Stimulated activated CD8-positive, alpha-beta memory T cell treated with anti-CD3 and anti-CD28 coated beads, Interleukin-4, amount 100 ng/mL, for 1 hour (primary cell): ENCODE measurements at places on chromosomes 2 and 18.

GRCh38 chr2:176813621-176814049 lies 399.0 kb upstream of the HNRNPA3 start:
- DNase-seq, result no peak

GRCh38 chr2:108423502-108424251 lies 25.3 kb upstream of the GCC2 start:
- no peak for DNase-seq

GRCh38 chr18:11885278-11885947 lies 22.7 kb downstream of the MPPE1 start:
- DNase-seq, result no peak

GRCh38 chr2:197993830-197994229 lies 189.4 kb downstream of the PLCL1 start:
- DNase-seq, result no peak

DNA sequence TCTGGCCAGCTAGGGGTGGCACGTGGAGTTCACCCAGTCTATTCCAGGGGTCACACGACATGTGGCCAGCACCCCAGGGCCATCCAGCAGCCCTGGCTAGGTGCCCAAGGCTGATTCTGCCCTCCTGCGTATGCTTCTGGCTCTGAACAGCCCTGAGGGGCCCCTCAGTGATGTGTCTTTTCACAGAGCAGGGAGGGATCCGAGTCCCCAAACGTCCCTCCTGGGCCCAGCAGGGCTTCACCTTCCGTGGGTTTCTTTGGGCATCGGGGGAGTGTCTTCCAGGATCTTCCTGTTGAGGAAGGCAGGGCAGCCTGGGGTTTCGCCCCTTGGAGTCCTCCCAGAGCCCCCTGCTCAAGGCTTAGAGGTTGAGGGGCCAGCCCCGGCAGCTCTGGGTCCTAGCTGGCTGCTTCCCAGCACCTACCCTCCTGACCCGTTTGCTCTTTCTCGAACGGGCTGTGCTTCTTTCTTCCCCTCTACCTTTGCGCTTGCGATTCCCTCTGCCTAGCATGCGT lies 165.9 kb downstream of the DYSF start:
- no peak for DNase-seq

GRCh38 chr2:65129286-65129825 lies 550 bp downstream of the RAB1A start:
- DNase-seq, result peak; percentile 5

DNA sequence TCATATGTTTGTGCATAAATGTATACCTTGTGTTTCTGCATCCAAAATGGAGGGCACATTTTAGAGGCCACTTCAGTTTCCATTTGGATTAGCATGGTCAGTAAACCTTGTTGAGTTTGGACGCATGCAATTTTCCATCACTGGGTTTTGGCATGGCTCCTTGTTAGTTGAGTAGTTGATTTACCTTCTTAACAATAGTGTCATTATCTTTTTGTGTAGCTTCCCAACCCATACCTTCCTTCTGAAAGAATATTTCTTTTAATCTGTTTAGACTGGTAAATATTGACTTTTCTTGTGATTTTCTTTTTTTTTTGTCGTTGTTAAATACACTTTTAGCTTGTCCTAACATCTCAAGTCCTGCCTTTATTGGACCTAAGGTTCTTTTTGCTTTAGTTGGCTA lies 15.5 kb downstream of the RPIA start:
- DNase-seq, result no peak

DNA sequence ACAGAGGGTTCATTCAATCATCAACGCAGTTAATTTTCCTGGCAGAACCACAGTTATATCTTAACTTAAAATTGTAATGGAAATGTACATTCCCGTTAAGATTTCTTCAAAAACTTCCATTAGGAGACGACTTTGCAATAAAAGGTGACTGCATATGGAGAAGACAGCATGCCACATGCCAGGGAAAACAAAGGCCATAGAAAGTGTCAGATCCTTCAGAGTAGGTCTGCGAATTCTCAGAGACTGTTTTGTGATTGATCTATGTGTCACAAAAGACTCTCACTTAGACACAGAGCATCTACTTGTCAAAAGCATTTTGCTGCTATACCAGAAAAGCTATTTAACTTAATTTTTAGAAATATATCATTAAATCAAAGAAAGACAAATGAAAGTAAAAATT lies 274.6 kb downstream of the DPP10 start:
- no peak for DNase-seq

DNA sequence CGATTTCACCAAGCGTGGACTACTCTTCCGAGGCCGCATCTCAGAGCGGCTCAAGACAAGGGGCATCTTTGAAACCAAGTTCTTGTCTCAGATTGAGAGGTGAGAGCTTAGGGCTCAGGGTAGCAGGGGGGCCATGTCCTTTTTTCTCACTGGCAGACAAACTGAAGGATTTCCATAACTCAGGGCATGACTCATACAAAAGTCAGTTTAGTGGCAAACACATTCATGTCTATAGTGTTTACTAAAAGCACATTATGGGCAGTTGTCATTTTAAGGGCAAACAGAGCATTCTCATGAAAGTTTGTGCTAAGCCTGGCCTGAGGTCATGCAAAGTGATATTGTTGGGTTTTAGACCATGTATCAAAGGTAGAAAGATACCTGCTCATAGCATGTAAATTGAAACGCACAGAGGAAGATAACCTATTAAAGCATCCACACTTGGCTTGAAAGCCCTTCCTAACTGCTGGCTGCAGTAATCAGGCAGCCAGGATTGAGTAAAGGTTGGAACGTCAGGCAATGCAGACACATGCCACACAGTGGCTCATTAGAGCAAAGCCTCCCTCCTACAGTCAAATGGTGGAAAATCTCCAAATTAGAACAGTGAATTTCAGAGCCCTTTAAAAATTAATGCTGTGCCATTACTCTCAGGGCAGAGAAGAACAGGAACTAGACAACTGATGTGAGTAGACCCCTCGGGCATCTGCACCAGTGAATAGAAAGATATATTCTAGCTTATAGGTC lies 54.2 kb downstream of the HK2 start:
- DNase-seq, result no peak

DNA sequence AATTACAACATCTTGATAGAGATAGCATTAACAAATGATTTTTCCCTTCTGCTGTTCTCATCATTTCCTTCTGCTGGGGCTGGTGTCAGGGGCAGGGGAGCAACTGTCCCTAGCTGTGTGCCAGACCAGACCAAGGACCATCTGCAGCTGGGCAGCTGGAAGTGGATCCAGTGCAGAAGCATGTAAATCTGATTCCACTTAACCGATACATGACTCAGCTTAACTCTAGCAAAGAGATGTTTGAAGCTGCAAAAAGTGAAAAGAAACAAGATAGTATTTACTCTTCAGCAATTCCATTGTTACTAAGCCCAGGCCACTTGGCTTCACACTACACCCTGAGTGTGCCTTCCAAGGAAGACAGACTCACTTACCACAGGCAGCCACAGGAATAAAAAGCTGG lies 151.1 kb downstream of the GALNT1 start:
- DNase-seq, result no peak

GRCh38 chr2:241767464-241768250 lies 9.0 kb upstream of the GAL3ST2 start:
- no peak for DNase-seq

DNA sequence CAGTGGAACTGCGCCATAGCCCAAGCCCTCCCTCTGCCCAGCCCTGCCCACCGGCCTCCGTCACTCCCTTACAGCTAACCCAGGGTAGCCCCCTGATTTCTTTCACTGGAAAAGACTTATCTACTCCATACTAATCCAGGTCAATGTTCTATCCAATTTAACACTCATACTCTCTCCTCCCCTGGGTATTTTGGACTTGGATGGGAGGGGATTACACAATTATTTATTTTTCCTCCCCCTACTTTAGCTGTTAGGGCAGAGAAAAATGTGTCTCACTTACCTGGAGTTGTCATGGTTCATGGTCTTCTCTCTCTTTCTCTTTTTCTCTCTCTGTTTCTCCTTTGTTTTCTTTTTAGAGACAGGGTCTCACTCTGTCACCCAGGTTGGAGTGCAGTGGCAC lies 100.6 kb upstream of the ST8SIA3 start:
- no peak for DNase-seq

GRCh38 chr2:113890253-113891235 lies 655 bp downstream of the ACTR3 start:
- peak; percentile 66 for DNase-seq

DNA sequence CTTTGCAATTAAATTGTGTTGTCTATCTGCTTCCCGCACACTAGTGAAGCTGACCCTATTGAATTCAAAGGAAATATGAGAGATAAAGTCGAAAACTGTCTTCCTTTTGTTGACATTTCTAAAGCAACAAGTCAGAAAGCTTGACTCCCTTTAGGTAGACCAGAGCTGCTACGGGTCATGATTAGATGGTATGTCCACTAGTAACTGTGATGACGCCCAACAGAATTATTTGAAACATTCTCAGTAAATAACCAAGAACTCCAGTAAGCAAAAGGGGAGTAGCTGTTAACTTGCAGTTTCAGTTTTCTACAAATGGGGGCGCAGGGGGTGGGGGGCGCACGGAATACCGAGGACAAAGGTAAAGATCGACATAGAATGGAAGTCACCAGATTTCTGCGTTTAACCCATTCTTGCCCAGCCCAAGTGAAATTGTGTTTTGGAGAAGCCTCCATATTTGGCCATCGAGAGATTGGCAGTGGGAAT lies 56.4 kb downstream of the CRIM1 start:
- no peak for DNase-seq

DNA sequence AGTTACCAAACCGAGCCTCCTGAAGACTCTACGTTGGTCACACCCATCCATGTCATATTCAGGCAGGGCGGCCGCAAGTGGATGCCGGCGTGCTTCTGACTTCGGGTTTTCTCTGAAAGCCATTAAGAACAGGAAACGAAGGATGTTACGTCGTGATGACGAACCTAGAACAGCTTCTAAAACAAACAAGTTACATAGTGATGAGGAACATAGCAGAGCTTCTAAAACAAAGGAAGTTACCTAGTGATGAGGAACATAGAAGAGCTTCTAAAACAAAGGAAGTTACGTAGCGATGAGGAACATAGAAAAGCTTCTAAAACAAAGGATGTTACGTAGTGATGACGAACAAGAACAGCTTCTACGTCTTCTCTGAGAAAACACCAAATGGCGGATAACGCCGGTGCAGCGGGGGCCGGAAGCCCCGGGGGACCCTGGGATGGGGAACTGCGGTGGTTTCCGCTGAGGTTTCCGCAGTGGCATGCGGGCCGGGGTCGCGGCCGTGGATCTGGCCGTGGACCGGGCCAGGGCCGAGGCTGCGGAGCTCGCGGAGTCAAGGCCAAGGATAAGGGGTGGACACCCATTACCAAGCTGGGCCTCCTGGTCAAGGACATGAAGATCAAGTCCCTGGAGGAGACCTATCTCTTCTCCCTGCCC lies 141.1 kb downstream of the SOCS6 start:
- no peak for DNase-seq

DNA sequence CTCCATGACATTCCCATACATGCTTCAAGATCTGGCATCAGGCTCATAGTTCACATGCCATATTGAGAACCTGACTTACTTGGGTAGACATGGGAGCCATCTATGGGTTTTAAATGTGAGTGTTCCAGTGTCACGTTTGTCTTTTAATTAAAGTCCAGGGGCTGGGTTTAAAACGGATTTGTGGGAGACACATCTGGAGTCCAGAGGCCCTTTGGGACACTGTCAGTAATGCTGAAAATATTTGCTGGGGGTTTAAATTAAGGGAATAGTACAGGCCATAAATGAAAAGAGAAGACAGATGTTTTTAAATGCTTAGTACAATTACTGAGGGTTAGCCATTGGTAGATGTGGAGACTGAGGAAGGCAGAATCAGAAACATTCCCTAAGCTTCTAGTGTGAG lies 478.0 kb downstream of the PID1 start:
- DNase-seq, result no peak

GRCh38 chr2:173955004-173955403 lies 10.2 kb downstream of the SP3 start:
- DNase-seq, result no peak

DNA sequence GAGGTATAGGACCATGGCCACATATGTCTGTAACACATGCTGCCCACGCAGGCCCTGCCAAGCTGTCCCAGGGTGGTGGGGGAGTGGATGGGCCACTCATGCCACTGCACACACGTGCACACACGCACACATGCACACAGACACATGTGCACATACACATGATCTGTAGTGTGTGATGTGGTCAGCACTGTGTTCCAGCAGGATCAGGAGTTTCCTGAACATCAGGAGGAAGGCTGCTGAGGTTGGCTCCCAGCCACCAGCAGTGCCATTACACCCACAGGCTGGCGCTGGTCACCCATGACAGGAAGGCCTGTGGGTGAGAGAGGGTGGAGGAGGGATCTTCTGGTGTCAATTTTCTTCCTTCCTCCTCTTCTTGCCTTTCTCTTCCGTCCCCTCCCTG lies 44.7 kb downstream of the POMC start:
- no peak for DNase-seq

GRCh38 chr2:62738981-62739936 lies 33.7 kb downstream of the EHBP1 start:
- no peak for DNase-seq

- DNase-seq, result no peak
These were observed 353 bp upstream of the NUP35 start for GRCh38 chr2:183123959-183124221.

- no peak for DNase-seq
These were observed 163.3 kb upstream of the SIX3 start for GRCh38 chr2:44778221-44778654.

DNA sequence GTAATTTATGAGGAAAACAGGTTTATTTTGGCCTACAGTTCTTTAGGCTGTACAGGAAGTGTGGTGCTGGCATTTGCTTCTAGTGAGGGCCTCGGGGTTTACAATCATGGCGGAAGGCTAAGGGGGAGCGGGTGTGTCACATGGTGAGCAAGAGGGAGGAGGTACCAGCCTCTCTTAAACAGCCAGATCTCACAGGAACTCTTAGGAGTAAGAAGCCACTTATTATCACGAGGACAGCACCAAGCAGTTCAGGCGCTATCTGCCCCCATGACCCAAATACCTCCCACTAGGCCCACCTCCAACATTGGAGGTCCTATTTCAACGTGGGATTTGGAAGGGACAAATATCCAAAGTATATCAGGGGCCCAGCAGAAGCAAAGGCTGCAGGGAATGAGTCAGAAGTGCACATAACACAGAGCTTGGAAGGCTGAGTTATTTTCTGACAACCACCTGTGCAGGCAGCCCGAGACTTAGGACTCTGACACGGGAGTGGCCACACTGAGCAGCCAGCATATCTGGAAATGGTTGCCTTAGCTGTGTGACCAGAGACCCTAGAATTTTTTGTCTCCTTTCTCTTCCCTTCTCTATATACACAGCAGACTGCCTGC lies 170.9 kb downstream of the PRPF40A start:
- no peak for DNase-seq

GRCh38 chr2:107303964-107304363 lies 418.0 kb upstream of the ST6GAL2 start:
- DNase-seq, result no peak

- DNase-seq, result no peak
These were observed at the start of gene UNC80 for GRCh38 chr2:209771474-209772289. Gene UNC80, plus strand, starts transcription at chr2:209771832. Its CDS starts 241 bp downstream, at chr2:209772073.
